ENCODE measurements at places on chromosomes 12 and 14.

GRCh38 chr12:114658002-114658441 is 26.0 kb downstream of the TBX3 start:
- DNase-seq, result no peak

DNA sequence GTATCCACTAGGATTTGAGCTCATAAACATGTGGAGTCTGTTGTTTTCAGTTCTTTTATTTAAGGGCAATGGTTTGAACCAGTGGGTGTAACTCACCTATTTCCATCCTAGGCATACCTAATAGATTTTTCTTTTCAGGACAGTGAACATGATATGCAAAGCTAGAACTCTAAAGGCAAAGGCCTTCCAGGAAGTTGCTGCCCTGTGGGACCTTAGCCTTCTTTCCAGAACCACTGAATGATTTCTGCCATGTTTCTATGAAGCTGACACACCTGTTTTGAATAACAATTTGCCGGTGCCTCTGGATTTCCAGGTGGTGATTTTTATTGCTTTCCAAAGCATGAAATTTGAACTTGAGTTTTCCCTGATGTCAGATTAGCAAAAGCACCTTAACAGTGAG is 372.9 kb upstream of the FAR2 start:
- no peak for DNase-seq

DNA sequence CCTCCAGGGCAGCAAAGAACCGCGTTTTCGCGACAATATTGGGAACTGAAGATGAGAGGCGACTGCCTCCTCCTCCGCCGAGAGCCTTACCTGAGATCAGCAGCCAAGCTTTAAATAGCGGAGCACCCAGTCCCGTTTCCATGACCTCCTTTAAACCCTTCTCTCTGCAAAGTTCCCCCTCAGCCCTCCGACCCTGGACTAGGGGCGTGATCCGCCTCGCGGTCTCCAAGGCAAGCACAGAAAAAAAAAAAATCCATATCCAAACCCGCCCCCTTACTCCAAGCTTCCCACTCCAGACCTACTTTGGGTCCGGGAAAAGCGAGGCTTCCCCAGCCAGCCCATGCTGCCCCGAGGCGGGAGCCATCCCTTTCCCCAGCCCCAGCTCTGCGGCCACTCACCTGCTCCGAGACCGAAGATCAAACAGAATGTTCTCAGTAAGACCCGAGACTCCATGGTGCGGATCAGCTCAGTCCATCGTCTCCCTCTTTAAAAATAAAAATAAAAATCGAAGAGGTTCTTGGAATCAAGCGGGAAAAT is 630 bp downstream of the NELL2 start:
- peak; percentile 81 for DNase-seq

DNA sequence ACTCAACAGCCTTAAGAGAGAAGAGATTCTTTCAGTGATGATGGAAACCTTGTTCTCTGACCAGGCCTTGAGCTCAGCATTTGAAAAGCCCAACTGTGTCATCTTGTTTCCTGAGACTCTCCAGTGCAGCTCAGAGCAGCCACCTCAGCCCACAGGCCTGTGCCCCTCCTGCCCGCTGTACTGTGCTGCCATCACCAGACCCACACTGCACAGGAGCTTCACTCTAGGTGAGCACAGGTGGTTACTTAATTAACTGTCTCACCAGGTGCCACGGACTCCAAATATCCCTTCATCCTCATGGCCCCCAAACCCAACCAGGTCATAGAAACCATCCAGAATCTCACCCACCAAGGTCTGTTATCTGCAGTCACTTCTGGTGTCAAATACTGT is 51.3 kb downstream of the JAG2 start:
- DNase-seq, result no peak

DNA sequence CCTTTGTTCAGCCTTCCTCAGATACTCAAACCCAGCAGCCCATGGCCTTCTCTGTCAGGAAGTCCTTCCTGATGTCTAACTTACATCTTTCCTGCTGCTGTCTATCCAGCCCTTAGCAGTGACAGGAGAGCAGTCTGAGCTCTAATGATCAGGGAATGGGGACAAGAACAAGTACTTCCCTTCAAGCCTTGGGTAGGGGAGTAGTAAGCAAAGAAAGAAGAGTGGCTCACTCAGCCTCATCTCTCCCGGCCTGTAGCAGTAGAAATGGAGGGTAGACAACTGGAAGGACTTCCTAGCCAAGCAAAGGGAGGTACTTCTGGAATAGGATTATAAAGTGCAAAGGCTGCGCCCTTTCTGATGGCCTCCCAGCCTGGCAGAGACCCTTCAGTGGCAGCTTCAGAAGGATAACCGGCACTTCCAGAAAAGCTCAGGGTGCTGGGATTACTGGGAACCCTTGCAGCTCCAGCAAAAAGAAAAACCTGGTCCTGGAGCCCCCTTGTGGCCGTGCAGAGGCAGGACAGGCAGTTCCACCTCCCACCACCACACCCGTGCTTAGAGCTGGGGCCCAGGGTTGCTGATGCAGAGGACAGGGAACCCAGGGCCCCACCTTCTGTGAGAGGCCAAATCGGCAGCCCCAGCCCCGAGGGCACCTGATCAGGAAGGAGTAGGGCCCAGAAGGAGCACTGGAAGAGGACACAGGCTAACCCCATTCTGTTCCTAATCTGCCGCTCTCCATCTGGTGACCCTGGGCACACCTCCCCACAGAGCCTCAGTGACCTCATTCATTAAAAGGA is 12.4 kb upstream of the SMUG1 start:
- DNase-seq, result peak; percentile 69

GRCh38 chr14:92647797-92648279 is 100.6 kb downstream of the LGMN start:
- no peak for DNase-seq

DNA sequence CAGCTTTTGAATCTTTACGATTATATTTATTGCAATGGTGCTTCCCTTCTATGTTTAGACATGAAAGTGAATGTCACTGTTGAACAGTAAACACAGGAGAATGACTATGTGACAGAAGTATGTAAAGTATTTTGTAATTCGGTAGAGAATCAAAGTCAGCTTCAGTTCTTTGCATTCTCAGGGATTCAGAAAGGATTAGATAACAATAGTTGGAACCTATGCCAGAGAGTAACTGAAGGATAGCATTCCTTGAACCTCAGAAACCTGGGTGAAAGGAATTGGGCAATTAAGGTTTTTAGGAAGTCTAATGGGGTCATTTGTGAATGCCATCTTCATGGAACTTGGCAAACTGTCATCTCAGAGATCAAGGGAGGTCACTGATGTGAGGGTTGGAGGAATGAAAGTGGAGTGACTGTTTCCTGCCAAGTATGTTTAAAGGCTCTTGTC is 305.3 kb upstream of the DDHD1 start:
- no peak for DNase-seq

GRCh38 chr12:7433276-7433822 is 10.6 kb downstream of the CD163L1 start:
- DNase-seq, result no peak

DNA sequence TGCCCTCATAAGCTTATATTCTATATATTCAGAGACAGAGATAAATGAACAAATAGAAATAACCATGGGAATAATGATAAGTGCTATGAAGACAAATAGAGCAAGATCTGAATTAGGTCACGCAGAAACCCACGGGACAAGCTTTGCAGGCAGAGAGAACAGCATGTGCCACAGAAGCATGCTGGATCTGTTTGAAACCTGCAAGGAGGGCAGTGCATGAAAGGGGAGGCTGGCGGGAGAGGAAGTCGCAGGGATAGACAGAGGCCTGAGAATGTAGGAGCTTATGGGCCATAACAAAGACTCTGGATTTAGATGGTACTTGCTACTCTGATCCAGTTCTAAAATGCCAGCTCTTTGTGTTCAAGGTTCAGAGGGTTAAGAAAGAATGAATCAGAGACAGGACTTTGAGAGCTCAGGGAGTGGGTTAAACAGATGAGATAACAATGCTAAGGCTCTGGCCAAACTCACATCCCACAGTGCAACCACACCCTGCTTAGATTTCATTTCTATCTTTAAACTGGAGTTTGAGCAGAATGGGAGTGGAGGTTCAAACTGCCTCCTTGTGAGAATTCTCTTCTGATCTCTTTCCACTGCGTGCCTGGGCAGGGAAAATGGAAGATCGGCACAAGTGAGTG is 49.2 kb upstream of the PPP1R12A start:
- no peak for DNase-seq

DNA sequence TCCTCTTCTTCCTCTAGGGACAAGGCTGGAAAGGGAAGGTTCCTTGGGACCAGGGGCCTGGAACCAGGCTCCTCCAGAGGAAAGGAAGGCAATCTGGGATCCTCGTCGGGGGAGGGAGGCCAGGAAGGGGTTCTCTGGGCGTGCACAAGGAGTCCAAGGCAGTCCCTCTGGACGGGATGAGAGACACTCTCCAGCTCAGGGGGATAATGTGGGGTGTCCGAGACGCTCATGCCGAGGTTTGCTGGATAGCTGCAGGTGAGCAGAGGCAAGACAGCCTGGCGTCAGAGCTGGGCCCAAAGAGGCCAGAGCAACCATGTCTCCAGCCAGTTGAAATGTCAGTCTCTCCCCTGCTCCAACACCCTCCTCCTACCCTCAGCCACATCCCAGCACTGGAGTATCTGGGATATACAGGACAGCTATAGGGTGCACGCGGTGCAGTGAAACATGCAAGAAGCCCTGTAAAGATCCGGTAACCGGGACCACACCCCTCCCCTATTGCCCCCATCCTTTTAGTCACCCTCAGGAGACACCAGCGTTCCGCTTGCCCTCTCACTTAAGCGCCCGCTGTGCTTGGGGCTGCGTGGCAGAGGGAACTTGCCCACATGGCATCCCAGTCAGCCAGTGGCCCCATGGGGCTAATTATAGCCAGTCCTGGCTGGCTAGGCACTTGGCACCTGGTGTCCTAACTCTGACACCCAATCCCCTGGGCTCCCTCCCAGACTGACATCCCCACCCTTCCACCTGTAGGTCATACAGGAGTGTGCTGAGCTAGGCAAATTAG is at the start of gene KLHL33:
TSS of gene KLHL33 (minus strand) at position 585 of the 781 bp plus-strand sequence. CDS start at position 230, 355 bp downstream.
- no peak for DNase-seq

- DNase-seq, result no peak
Observed at GRCh38 chr12:129109174-129110001, 256.1 kb downstream of the GLT1D1 start.

DNA sequence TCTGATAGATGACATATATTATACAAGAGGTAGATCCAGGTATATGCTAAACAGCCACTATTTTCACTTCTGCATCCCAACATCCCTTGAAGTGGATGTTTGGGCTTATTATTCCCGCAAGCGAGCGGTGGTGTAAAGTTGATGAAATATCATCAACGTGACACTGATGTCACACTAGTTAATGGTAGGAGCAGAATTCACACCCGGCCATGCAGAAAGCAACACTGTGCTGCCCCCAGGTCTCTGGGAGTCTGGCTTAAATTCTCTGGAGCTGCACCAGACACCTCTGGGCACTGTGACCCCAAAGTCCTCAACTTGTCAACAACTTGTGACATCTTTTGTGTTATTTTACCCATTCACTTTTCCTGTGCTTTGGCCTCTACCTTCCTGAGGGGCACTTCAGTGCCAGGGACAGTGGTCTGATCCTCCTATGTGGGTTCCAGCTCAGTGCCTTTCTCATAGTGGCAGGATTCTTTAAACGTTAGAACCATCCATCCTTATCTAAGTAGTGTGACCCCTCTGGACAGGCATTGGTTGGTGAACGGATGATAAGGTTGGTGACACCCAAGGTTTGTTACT is 952 bp downstream of the DRAM1 start:
- DNase-seq, result no peak

DNA sequence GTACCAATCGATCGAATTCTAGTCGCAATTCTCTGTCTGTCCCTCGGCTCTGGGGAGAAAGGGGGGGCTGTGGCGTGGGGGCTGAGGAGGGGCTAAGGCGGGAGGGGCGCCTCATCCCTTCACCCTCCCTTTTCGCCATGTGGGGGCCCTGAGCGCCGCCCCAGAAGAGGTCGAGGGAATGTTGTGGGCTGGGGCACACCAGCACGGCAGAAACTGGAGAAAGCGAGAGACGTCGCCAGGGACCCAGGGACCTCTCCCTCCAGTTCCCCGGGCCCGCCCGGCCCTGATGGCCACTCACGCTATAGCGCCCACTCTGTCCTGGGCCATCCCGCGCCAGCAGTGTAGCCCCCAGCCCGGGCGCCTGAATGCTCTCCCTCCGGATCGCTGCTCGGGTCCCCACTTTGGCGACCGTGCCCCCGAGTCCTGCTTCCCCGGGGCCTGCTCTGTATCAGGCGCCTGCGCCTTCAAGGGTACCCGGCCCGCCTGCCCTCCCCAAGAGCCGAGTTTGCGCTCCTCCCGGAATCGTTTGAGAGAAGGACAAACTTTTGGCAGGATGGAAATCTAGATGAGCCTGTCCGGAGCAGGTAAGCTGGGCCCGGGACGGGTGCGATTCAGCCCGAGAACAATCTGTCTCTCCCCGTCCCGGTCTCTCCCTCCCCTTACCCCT is 62.6 kb downstream of the SMUG1 start:
- DNase-seq, result no peak

DNA sequence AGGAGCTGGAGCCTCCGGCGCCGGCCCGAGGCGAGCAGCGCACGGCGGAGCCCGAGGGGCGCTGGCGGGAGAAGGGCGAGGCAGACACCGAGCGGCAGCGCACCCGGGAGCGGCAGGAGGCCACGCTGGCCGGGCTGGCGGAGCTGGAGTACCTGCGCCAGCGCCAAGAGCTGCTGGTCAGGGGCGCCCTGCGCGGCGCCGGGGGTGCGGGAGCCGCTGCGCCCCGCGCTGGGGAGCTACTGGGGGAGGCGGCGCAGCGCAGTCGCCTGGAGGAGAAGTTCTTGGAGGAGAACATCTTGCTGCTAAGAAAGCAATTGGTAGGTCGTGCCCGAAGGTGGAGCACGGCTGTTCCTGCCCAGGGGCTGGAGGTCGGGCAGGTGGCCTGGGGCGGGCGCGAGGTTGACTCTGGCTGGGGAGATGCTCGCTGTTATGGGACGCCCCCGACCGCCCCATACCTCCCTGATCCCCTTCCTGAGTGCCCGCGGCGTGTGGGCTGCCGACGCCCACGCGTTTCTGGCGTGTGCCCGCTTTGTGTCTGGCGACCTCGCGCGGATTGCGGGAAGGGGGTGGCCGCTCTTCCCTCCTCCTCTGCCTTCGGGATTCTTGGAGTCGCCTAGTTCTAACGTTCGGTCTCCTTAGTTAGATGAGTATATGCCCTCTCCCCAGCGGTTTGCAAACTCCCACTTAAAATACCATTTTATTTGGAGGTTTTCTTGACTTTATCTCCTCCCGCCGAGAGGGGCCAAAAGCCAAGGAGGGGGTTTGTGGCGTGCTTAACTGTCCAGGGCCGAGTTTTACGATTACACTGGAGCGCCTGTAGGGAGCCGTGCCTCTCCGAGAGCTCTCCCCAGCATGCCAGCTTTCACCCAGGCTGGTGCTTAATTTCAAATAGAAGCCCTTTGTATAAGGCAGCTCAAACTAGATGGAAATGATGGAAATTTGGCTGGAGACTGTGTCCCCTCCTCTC is 752 bp downstream of the DACT1 start:
- DNase-seq, result peak; percentile 45

Data from NCI-H1105 treated with DMSO at 0.1 percent for 48 hours (cell line).